Right cardiac atrium (tissue), 5 donors: ENCODE measurements at places on chromosomes 5 and 9. TPM values are rescaled to one million over a fixed set of nuclear protein-coding genes. Genes with fewer than 3 reads are reported as not detected.

RALGPS1 gene
- polyA plus RNA-seq = 10.8 TPM

FBP2 gene
- polyA plus RNA-seq = not detected

TNFSF15 gene
- 0.02 TPM for polyA plus RNA-seq

TRIM36 gene
- polyA plus RNA-seq = 0.07 TPM

ADAMTS16 gene
- polyA plus RNA-seq = not detected

AK8 gene
- polyA plus RNA-seq = 0.66 TPM

DDX4 gene
- not detected for polyA plus RNA-seq

ADAMTS6 gene
- 0.29 TPM for polyA plus RNA-seq

HTR4 gene
- polyA plus RNA-seq = 1.3 TPM

SLC46A2 gene
- 0.02 TPM for polyA plus RNA-seq

HBEGF gene
- polyA plus RNA-seq = 31.0 TPM

CDH9 gene
- not detected for polyA plus RNA-seq

THBS4 gene
- polyA plus RNA-seq = 6.9 TPM

ADAMTS13 gene
- 4.6 TPM for polyA plus RNA-seq

BTNL3 gene
- polyA plus RNA-seq = 0.11 TPM

CDKN2B-AS1 gene
- 0.09 TPM for polyA plus RNA-seq

IRX1 gene
- polyA plus RNA-seq = 0.05 TPM

NPR3 gene
- polyA plus RNA-seq = 12.6 TPM

GDNF gene
- 0.14 TPM for polyA plus RNA-seq

NDUFS6 gene
- 216 TPM for polyA plus RNA-seq
